ENCODE measurements at places on chromosomes 11 and 22. TPM values are rescaled to one million over a fixed set of nuclear protein-coding genes. Genes with fewer than 3 reads are reported as not detected.

- no peak for DNase-seq
Observed at GRCh38 chr11:98834776-98835175, 186.0 kb upstream of the CNTN5 start.

Gene MPZL2
- not detected for polyA plus RNA-seq

Gene NCAPH2
- 13.2 TPM for polyA plus RNA-seq

DNA sequence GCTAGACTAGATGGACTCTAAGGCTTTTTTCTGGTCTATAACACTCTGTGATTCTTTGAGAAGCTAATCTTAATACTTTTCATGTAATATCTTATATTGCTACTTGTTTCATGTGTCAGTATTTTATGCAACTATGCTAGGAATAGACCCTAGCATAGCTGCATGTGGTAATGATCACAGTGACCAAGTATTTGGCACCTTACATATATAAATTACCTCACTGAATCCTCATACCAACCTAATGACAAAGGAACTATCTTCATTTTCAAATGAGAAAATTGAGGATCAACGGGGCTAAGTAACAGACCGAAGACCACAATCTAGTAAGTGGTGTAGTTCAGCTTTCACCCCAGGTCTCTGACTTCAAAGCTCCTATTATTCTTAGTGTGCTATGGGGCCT, 327.3 kb upstream of the PITPNB start:
- DNase-seq, result no peak

Gene APLNR
- not detected for polyA plus RNA-seq

GRCh38 chr11:104907521-104908185, 9.4 kb upstream of the CASP12 start:
- DNase-seq, result peak; percentile 79

DNA sequence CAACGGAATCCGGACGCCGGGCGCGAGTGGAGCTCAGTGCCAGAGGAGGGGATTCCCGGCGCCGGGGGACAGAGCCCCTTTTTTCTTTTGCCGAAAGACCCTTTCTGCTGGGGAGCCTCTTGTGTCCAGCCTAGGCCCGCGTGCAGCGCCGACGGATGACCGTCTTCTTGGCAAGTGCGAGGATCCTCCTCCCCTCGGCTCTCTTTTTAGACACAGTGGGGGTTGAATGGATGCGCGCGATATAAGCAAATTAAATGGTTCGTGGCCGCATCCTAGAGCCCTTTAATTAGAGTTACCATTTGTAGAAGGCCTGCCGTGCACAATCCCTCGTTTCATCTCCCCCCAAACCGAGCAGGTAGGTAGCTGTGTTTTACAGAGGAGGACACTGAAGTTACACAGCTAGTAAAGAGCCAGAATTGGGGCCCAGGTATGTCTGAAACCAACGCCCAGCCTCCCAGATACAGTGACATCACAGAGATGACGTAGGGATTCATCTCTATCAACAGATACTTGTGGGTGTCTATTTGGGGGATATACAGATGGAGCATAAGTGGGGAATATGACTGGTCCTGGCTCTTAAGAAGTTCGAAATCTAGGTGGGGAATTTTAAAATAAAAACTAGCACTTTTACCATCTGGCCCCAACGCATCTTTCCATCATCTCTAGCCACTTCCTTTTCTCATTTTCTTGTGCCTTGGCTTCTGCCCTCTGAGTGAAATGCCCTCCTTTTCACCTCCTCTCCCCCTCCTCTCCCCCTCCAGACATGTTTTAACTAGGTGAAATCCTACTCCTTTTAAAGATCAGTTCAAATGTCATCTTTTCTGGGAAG, 875 bp downstream of the TCP11L1 start:
- DNase-seq, result no peak

GRCh38 chr11:118892514-118892913, 8.8 kb downstream of the CXCR5 start:
- no peak for DNase-seq

DNA sequence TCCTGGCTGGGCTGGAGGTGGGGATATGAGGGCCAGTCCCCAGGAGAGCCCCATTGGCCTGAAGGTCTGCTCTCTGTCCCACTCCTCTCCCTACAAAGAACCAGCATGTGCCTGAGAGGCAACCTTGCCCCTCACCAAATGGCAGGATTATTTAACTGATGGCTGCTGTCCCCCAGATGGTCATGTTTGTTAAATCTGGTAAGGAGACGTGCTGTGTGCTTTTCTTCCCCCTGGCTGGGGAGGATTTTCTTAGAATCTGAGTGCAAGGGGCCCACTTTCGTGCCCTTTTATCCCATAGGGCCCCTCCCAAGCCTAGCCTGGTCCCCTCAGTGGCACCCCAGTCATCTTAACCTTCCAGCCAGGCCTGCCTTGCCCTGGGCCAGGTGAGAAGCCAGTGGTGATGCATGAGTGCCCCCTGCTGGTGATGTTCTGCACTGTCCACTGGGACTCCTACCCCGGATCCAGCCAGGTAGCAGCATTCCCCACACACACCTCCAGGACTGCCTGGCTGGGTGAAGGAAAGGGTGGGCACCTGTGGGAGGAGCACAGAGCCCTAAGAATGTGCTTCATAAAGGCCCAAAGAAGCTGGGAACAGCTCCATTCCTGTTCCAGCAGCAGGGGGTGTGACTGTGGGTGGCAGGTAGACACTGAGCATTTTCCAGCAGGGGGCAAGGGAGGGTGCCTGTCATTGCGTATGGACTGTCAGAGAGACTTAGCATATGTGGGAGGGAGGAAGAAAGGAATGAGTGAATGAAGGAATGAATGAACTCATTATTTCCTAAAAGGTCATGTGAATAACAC, 28.9 kb downstream of the MFNG start:
- DNase-seq, result no peak

GRCh38 chr22:28894807-28895206, 11.4 kb downstream of the ZNRF3 start:
- no peak for DNase-seq

- DNase-seq, result no peak
Observed at GRCh38 chr11:68669301-68670090, 14.8 kb upstream of the GAL start.

DNA sequence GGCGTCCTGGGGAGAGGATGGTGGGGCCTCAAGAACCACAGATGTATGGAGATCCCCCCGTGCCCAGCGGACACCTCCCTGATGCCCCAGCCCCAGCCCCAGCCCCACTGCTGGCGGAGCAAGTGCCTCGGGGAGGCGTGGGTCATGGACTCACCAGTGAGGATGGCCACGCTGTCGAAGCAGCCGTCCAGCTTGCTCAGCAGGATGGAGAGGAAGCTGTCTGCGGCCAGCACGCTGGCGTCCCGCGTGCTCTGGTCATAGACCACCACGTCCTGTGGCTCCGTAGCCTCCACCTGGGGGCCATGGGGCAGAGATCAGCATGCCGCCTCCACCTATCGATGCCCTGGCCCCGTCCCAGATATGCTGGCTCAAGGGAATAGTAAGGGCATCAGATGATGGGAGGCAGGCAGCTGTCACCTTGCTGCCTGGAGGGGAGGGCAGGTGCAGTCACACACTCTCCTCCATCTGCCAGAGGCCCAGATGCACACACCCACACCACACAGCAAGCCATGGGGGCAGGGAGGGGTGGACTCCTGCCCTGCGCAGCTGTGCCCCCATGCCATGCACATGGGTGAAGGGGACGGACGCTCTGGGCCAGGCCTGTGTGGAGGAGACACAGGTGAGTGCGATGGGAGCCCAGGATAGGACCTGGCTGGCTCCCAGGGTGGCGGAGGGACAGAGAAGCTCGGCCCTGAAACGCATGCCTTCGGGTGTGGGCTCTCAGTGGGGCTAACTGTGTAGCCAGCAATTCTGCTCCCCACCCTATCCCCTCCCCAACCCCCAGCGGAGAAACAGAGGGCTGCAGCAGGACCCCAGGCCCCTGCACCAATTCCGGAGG, 8.2 kb downstream of the DUSP8 start:
- no peak for DNase-seq

Gene AKIP1
- polyA plus RNA-seq, result 39.6 TPM

- DNase-seq, result no peak
Observed at GRCh38 chr11:120775986-120776951, 247.6 kb upstream of the TBCEL start.

Gene IGLL1
- not detected for polyA plus RNA-seq

DNA sequence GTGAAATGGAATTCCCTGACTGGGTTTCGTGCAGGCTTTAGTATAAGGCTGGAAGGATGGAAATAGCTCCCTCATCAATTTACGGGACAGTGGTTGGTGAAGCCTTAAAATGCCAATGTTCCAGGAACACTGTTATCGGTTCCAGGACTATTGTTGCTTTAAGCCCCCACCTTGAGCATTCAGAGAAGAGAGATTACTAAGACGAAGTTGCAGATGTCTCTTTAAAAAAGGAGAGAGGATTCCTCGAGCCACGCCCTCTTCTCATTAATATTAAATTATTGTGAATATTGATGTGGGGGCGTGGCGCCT, 195 bp upstream of the CREB3L1 start:
- no peak for DNase-seq

GRCh38 chr11:64134963-64135362, 30.9 kb downstream of the MACROD1 start:
- DNase-seq, result no peak

DNA sequence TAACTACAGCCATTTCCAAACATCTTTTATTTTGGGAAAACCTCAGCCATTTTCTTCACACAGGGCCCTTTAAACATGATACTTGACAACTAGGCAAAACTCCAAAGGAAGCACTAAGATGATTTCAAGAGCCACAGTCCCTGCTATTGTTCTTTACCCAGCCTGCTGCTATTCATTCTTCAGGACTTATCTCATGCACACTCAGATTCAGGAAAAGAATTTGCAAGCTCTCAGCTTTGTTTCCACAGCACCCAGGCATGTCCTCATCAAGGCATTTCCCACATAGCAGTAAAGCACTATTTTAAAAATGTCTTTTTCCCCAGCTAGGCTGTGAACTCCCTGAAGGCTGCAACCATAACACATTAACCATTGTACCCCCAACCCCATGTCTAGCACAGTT, 609.3 kb upstream of the CCDC90B start:
- no peak for DNase-seq

- no peak for DNase-seq
Observed at GRCh38 chr22:17884893-17885292, 110.6 kb upstream of the BID start.

DNA sequence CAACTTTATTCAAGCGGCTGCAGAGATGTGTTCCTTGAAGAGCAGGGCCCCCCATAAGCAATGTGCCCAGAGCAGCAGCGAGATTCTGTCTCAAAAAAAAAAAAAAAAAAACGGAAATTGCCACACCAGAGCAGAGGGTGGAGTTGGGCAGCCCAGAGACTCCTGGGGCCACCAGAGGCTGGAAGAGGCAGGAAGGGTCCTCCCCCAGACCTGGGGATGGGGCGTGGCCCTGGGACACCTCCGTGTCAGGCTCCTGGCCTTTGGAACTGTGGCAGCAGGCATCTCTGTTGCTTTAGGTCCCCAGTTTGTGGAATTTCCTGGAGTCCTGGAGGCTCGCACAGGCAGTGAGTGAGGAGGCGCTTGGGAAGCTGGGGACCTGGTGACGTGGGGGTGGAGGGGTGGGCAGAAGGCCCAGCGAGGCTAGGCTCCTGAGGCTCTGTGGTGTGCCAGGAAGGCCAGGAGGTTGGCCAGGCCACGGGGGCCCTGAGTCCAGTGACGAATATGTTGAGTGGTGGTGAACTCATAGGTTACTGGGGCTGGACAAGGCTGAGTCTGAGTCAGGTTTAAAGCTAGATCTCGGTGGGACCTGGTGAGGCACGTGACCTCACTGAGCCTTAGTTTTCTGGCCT, 735.6 kb downstream of the BRD1 start:
- no peak for DNase-seq

Gene TRIM29
- not detected for polyA plus RNA-seq

Gene AIFM3
- 0.27 TPM for polyA plus RNA-seq

DNA sequence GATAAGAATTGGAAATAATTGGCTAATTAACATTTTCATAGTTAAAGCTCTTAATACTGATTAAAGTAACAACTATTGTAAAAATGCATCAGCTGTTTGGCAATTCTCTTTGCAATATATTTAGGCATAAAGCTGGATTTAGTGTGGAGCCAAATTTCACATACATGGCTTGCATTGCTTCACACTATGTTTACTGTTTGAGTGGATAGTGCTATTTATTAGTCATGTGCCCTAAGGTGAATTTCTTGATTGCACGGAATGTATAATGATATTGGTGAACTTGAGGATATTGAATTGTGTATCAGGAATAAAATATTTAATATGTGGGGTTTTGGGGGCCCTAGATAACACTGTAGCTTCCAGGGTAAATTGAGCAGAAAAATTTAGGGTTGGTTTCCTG, 100.9 kb downstream of the AASDHPPT start:
- no peak for DNase-seq

DNA sequence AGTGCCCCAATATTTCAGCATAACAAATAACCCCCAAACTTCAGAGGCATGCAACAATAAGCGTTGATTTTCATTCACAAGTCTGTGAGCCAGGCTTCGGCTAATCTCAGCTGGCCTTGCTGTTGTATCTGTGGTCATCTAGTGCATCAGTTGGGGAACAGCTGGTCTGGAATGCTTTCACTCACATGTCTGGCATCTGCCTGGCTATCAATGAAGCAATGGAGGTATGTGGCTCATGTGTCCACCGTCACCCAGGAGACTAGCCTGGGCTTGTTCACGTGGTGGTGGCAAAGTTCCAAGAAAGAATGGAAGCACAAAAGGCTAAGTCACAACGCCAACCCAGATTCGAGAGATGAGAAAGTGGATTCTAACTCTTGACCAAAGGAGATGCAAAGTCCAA, 304.8 kb upstream of the ISX start:
- no peak for DNase-seq

Gene GLYATL2
- polyA plus RNA-seq, result 1.1 TPM

- no peak for DNase-seq
Observed at GRCh38 chr11:11207428-11207827, 145.6 kb downstream of the CSNK2A3 start.

Gene UBTFL1
- not detected for polyA plus RNA-seq

GRCh38 chr22:17371448-17371847, 2.2 kb downstream of the CECR2 start:
- DNase-seq, result no peak

DNA sequence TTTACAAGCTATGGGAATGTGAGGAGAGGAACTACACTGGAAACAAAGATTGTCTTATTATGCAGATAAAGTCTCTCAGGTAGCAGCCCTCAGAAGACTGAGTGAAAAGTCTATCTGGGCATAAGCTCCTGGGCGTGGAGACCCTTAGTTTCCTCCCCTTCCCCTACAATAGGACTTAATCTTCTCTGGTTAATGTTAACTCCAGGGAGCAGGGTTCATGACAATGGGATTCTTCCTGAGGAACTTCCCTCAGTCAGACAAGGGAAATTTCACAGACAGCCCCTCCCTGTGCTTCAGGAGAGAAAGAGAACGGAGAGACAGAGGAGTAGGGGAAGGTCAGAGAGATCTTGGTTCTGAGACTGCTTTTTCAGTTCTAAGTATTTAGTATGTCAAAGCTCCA, 1428.6 kb downstream of the LRRC4C start:
- no peak for DNase-seq

DNA sequence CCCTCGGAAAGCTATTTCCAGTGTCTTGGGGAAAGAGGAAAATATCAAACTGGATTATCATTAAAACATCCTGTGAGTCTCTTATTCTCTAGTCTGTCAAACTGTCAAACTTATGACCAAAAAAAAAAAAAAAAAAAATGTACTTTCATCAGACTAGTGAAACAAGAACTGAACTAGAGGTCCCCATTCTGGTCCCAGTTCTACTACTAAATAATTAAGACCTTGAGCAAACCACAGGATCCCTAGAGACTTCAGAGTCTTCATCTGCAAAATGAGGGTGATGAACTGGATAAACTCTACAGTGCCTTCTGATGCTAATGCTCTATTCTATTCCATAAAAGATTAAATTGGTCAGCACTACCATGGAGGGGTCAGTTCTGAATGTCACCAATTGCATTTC, 105.8 kb downstream of the SERGEF start:
- DNase-seq, result no peak

- no peak for DNase-seq
Observed at GRCh38 chr11:59079086-59079485, 7.0 kb upstream of the GLYATL1B start.
